ENCODE measurements at places on chromosomes 3 and 15.
A peak's percentile ranks its signal among the peaks of the same experiment; 100 is the strongest.

DNA sequence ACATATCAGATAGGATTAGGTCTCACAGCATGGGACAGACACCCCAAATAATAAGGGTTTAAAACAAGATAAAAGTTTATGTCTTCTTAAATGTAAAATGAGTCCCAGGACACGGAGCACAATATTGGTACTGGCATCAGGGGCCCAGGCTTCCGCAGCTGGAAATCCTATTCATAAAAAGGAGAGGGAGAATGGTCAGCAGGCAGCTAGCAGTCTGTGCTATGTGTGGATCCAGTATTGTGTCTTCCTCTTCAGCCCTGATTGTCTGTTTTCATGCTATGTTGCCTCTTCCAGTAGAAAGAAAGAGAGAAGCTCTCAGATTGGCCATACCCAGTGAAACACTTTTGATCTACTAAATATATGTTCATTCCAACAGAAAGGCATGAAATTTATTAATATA lies 319.3 kb upstream of the SLCO3A1 start:
- no peak for DNase-seq

GRCh38 chr3:134312072-134312872 lies 61.6 kb upstream of the RYK start:
- no peak for DNase-seq

GRCh38 chr15:76181705-76182107 lies 121.9 kb downstream of the TMEM266 start:
- DNase-seq = no peak

DNA sequence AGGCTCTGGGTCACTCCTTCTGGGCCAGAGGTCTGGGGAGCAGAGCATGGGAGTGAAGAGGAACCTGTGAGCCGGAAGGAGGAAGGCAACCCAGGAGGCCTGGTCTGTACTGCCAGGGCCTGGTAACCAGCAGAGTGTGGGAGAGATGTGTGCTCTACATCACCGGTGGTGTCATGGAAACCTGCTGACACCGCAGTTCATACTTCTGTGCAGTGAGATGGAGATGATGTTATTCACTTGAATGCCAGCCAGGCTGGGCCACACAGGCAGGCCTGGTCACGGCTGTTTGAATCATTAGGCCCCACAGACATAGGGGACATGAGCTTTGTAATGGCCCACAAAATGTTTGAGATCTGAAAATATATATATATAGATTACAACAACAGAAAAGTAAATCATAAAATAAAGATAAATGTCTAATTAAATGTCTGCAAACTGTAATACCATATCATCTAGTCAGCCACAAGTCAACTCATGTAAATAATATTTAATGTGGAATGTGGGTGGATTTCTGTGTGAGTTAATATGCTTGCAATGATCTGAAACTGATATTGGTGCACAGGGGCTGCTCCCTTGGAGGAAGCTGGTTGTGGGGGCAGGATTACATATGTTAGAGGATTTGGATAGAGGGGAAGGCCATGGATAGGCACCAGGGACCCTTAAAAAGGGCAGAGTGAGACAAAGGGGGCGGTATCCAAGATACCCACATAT lies 108.5 kb upstream of the PFN2 start:
- no peak for DNase-seq

- peak; percentile 31 for DNase-seq
Observed at GRCh38 chr3:12891985-12892839, 50.8 kb upstream of the RPL32 start.

GRCh38 chr15:78265137-78265460 lies 737 bp downstream of the DNAJA4 start:
- DNase-seq = no peak

DNA sequence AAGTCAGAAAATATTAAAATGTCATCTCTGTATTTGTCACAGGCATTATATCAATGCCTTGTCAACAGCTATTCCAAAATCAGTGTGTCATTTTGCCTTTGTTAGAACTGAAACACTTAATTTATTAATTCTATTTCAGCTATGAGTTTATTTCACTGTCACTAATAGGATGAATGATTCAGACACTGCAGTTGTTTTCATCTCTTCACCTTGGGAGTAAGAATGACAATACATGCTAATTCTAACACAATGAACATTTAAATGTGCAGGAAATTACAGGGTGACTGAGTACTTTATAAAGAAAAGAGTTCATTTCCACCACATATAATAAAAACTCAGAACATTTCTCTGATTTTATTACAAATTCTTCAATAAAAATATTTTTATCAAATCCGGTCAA lies 109.7 kb downstream of the P2RY1 start:
- no peak for DNase-seq

DNA sequence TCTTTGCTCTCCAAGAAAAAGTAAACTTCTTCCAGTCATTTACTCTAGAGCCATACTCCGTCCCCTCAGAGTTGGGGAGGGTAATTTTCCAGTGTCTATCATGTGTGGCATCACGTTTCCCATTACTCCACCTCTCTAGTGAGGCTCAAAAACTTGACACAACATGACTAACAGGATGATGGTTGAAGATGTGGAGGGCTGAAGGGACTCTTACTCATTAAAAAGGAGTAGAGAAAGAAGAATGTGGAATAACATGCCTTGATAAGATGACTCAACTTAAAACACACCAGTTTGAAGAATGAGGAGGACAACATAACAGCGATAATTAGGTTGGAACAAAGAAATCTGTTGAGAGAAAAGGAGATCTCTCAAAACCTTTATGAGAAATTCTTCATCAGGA lies 894.3 kb downstream of the OTOL1 start:
- no peak for DNase-seq

DNA sequence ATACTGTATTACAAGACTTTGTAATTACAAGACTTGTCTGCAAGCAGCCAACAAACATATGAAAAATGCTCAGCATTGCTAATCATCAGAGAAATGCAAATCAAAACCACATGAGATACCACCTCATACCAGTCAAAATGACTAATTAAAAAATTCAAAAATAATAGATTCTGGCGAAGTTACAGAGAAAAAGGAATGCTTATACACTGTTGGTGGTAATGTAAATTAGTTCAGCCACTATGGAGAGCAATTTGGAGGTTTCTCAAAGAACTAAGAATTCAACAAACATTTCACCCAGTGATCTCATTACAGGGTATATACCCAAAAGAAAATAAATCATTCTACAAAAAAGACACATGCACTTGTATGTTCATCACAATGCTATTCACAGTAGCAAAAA lies 617.5 kb upstream of the CCDC54 start:
- DNase-seq = no peak

DNA sequence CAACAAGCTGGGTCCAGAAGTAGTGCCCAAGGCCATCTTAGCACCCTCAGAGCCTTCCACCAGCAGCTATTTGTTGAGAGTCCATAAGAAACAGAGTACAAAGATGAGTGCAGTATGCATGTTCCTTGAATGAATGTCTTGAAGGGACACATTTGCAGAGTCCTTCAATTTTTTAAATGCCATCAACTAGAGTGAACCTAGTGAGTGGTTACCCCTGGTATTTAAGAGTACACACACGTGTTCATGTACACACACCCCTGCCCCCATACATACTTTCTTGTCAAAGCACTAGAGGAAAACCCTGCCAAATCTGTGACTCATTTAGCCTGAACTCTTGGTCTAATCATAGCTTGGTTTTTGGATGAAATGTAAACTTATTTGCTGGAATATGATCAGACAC lies 84.5 kb upstream of the GALNT15 start:
- no peak for DNase-seq

DNA sequence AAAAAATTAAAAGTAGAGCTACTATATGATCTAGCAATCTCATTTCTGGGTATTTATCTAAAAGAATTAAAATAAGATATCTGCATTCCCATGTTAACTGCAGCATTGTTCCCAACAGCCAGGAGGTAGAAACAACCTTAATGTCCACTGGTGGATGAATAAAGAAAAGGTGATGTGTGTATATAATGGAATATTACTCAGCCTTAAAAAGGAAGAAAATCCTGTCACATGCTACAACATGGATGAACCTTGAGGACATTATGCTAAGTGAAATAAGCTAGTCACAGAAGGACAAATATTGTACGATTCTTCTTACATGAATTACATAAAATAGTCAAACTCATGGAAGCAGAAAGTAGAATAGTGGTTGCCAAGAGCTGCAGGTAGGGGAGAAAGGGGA lies 119.4 kb upstream of the BHLHE40 start:
- DNase-seq = no peak

GRCh38 chr3:63864965-63865327 lies 1.3 kb downstream of the ATXN7 start:
- no peak for DNase-seq

- DNase-seq = no peak
Observed at GRCh38 chr3:12508291-12508700, 24.0 kb downstream of the TSEN2 start.

- DNase-seq = no peak
Observed at GRCh38 chr3:185029086-185029485, 123.8 kb downstream of the C3orf70 start.

- DNase-seq = no peak
Observed at GRCh38 chr3:138124188-138124587, 8.0 kb downstream of the A4GNT start.

DNA sequence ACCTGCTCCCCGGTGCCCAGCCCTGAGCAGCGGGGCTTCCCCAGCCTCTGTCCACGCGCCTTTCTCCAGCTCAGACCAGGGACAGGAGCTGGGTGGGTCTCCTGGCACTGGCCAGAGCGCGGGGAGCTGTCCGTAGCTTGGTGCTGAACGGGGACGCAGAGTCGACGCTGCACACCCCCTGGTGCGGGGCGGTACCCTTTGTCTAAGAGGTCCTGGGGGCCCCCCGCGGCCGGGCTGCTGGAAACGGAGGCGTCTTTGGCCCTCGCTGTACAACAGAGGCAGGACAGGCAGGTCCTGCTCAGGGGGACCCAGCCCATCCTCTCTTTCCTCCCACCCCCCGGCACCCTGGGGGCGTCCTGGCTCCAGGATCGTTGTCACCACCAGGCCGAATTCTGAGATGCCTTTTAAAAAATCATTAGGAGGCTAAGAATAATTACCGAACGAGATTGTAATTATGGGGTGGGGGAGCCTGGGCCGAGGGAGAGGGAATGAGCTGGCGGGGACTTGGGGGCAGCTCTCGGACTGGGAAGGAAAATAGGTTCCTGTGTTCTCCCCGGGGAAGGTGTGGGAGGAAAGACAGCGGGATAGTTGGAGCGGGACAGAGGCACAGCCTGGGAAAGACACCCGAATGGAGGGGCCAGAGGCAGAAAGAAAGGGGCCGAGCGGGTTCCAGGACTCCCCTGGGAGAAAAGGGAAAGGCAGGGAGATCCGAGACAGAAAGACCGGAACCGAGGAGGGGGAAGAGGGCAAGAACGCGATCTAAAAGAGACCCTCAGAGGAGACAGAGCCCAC lies 4.1 kb upstream of the SKOR1 start:
- DNase-seq = no peak

GRCh38 chr3:3625544-3626271 lies 173.5 kb upstream of the LRRN1 start:
- DNase-seq = no peak

- DNase-seq = no peak
Observed at GRCh38 chr15:41955807-41956525, 16.4 kb downstream of the EHD4 start.

DNA sequence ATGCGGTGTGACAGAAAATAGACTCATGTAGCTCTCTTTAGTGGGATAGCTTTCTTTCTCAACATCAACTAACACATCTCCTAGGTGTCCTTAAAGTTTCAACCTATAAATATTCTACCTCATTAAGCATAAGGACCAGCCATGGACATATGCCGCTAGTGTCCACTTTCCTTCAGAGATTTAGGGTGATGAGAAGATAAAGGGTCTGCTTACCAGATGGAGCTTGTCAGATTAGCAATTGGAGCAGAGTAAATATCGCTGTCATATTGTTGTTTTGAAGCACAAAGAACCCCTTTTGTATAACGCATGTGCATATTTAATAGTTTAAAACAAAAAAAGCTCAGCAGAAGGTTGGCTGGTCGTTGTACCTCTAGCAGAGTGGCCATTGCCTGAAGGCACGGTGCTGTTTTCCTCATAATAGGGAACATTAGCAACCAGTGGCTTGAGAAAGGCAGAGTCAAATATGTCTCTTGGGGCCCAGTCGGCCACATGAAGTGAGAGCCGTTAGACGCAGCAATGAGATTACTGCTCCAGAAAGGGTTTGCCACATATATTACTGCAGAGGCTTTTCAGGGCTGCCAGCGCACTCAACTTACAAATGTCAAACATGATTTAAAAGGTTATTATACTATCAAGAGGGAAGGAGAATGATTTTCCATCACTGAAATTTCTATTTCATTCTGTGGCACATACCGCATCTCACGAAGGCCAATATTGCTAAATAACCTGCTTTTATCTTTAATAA lies 264.2 kb downstream of the ROBO2 start:
- no peak for DNase-seq

GRCh38 chr15:78075490-78076230 lies 1.9 kb downstream of the TBC1D2B start:
- DNase-seq = no peak

DNA sequence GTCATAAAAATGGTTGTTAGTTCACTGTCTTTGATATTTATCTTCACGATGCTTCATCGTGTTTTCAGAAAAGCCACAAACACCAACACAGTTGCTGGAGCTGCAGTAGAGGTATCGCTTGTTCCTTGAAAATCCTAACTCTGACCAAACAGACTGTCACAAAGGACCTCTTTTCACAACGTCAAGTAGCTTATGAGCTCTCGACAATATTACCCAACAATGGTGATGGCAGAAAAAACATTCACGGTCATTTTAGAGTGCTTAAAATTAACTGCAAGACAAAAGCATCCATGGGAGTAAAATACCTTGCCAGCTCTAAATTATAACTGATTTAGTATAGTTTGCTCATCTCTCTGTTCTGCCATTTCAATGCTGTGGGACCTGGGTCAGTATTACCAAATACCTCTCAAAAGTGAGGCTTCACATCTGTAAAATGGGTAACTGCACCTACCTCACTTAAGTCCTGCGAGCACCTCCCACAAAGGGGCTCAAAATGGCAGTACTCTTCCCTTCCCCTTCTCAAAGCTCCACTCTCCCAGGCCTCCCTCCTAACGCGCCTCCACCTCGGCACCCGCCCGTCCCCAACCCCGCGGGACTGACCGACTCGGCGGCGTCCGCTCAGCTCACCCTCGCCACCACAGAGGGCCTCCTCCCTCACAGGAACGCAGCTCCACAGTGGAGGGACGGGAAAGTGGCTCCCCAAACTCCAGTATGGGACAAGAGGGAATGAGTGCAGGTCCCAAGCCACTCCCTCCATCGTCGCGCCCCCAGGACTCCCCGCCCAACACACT lies 546 bp downstream of the TRIM59 start:
- DNase-seq = no peak

DNA sequence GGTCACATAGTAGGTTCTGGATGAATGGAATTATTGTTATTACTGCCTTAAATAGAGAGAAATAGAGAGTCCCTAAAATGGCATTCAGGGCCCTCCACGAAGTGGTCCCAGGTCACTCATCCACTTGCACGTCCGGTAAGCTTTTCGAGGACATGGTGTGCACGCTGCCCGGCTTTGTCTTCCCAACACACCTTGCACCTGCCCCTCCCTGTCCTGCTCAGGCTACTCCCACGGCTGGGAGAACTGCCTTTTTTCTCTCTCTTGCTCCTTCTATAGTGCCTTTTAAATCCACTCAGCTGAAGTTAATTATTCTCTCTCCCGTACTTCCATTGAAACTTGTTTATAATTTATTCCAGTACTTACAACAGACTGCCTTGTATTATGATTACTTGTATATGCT lies 5.6 kb upstream of the DGKG start:
- DNase-seq = no peak
